Activated naive CD8-positive, alpha-beta T cell treated with anti-CD3 and anti-CD28 coated beads for 36 hours (primary cell): ENCODE measurements at places on chromosomes 12 and 14. TPM values are rescaled to one million over a fixed set of nuclear protein-coding genes. Genes with fewer than 3 reads are reported as not detected.
A peak's percentile ranks its signal among the peaks of the same experiment; 100 is the strongest.

The HPD gene
- not detected for total RNA-seq

The PAH gene
- not detected for total RNA-seq

The CACNB3 gene
- 4.4 TPM for total RNA-seq

The RIMKLB gene
- 8.1 TPM for total RNA-seq

The RNFT2 gene
- total RNA-seq = 16.9 TPM

The TMBIM6 gene
- total RNA-seq = 410 TPM

DNA sequence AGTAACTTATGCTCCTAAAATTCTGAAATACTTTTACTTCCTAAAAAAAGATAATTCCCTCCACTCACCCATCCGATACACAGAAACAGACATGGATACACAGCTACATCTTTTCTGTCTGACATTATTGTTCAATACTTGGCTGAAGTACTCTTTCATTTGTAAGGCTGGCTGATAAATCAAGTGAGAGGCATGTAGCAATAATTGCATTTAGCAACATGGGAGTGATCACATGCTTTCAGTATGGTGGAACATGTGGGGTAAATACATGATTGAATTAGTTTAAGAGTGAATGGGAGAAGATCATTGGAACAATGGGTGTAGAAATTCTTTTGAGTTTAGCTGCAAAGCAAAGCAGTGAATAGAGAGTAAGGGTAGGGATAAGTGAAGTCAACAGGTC, 25.6 kb downstream of the PTPRQ start:
- no peak for DNase-seq

GRCh38 chr12:67982164-67982563, 7.1 kb upstream of the IFNG-AS1 start:
- DNase-seq = no peak

- DNase-seq = no peak
Measured at GRCh38 chr12:19154686-19155085, 25.2 kb downstream of the PLEKHA5 start.

DNA sequence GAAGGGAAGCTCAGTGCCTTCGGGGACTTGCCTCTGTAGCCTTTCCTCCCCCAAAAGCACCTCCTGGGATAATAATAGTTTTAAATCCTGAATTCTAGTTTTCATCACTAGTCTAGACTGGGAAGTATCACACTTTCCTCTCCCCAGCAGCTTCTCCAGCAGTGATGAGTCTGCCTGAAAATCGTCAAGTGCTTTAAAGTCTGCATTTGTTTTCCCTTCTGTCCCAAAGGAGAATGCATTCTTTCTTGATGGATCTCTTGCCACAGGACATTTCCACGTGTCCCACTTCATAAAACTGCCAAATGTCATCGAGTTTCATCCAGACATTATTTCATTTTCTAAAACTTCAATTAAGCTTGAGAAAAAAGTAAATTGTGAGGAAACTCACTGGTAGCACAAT, 15.0 kb downstream of the CSRP2 start:
- DNase-seq = no peak

GRCh38 chr12:106281056-106281782, 21.3 kb upstream of the TCP11L2 start:
- DNase-seq = no peak

- no peak for DNase-seq
Measured at GRCh38 chr12:16225692-16226091, 51.8 kb downstream of the SLC15A5 start.

DNA sequence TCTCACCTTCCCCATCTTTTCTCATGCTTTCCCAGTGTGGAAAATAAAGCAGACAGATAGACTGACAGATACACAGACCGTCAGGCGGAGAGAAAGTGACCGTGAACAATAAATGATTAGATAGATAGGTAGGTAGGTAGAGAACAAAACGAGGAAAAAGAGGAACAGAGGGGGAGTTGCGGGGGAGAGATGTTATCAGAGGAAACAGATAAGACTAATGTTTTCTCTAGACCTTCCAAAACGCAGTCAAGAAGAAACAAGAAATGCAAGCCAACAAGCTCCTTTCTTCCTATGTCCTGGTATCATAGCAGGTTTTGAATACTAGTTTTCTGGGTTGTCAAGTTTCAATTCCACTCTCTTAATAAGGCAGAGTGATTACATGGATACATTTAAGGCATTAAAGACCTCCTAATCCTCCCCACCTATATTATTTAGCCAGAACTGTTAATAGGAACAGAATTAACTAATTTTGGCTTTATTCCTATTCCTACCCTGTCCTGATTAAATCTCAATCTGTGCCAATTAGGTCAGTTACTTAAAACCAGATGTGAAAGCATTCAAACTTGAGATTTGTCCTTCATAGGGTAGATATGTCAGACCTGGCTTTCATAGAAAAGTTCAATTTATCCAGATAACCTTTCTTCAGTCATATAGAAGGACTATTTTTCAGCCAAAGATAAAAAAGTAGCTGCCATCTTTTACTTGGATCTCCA, 89.0 kb upstream of the PTPRR start:
- no peak for DNase-seq

GRCh38 chr14:101174980-101175606, 271.6 kb upstream of the RTL1 start:
- DNase-seq = no peak

- DNase-seq = no peak
Measured at GRCh38 chr14:56217380-56218045, 99.3 kb downstream of the PELI2 start.

GRCh38 chr14:24894583-24895242, 155.2 kb downstream of the STXBP6 start:
- no peak for DNase-seq

DNA sequence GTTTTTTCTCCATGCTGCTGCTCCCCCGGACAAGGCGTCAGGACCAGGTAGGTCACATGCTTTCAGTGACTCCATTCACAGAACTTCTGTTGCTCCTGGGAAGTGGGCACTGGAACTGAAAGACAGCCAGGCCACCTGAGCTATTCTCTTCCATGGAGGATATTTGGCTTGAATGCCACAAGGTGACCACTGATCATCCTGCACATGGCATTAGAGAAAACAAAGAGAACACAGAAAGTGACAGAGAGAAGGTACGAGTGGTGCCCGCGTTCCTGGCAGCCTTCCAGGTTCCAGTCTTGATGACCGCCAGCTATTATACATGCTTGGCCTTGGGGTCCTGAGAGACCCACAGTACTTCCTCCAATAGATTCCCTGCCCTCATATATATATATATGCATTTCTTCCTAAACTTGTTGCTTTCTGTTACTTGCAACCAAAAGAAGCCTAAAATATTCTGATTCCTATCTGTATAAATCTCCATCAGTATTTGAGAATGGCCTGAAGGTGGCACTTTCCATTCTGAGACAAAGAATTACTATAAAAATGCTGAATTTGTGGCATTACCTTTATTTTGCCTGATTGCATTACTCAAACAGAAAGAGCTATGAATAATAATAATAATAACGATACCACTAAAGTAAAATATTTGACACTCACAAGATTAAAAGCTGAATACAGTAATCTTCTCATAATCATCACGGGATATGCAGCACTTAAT, 174.9 kb downstream of the FOXN3 start:
- DNase-seq = no peak

DNA sequence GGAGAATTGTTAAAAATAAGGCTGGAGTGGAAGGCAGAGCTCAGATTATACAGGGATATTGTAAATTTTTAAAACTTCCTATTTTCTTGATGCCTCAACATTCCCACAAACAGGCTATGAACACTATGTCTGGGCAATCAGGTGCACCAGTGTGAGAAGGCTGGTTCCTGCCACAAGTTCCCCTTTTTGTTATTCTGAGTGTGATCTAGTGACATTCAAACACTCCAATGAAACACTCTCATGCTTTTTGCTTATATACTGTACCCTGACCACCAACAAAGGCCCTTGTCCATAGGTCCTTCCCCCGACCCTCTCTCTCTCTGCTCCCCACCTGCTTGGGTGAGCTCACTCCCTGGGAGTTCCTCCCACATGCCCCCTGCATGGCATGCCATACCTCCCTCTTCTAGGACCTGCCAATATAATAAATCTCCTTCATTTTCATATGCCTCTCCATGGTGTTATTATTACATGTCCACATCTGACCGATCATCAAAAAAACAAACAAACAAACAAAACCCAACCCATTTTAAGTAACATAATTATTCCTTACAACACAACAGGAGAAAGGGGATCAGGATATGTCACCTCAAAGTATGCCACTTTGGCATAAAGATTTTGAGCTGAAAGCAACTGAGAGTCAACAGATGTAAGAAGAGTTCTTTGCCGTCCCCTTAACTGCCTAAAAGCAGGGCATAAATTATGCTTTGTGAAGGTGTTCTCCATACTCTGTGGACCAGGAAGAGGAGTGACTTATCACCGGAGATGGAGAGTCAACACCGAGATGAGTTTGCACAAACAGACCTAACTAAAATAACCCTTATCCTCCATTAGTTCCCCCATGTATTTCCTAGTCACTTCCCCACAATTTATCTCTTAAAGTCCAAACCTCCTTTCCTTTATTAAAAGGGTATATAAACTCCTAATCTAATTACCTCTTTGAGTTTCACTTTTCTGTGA, 42.5 kb upstream of the CATSPERB start:
- DNase-seq = no peak

- no peak for DNase-seq
Measured at GRCh38 chr14:93274055-93274806, 58.6 kb downstream of the BTBD7 start.

DNA sequence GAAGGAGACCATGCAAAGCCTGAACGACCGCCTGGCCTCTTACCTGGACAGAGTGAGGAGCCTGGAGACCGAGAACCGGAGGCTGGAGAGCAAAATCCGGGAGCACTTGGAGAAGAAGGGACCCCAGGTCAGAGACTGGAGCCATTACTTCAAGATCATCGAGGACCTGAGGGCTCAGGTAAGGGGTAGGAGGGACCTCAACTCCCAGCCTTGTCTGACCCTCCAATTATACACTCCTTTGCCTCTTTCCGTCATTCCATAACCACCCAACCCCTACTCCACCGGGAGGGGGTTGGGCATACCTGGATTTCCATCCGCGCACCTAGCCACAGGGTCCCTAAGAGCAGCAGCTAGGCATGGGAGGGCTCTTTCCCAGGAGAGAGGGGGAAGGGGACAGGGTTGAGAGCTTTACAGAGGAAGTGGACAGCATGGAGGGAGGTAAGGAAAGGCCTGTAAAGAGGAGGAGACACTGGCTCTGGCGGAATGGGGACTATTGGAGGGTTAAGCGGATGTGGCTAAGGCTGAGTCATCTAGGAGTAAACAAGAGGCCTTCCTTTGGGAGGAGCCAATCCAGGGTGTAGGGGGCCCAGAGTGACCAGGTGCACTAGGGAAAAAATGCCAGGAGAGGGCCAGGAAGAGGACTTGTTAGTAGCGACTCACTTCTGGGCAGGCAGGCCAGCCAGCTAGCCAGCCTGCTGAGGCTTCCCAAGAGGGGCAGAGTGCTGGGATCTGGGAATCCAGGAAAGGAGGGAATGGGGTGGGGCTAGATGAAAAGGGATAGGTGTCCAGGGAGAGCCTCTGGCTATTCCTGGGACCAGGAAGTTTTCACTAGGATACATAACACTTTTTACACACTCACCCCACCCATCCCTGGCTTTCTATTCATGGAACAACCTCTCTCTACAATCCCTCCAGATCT, 754 bp downstream of the KRT18 start:
- no peak for DNase-seq

DNA sequence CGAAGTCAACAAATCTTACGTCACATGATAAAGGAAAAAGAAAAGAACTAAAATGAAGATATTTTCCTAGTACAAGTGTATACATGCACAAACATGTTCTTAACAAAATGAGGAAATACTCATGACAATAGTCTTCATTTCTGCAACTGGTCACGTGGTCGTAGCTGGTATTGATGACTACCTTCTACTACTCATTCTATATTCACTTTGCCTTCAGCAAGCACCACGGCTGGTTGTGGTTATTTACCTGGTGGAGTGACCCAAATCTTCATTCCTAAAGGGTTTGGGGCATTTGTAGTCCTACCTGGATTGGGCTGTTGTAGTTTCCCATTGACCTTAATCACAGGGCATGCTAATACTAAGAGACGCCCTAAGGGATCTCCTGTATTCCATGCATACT, 51.2 kb downstream of the FIGNL2 start:
- no peak for DNase-seq

DNA sequence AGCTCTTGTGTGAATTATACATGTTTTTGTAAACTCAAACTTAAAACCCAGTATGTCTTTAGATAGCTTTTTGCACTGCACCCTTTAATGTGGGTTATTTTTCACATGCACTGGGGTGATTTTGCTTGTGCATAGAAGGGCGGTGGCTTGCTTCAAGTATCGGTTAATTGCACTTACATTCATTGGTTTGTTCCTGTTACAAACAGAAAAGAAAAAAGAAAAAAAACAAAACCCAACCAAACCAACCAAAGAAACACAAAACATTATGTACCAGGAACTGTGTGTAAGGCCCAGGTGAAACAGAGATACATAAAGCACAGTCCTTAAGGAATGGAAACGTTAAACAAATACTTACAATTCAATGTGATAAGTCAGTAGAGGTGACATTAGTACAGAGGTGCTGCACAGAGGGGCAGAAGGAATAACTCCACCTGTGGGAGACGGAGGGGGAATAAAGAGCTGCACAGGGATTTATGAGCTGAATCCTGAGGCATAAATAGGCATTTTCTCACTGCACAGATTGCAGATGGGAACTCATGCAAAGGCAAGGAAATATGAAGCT, 151.4 kb downstream of the KTN1 start:
- DNase-seq = no peak

- peak; percentile 11 for DNase-seq
Measured at GRCh38 chr14:41606532-41607303, at the start of gene LRFN5. Gene LRFN5, plus strand, starts transcription at chr14:41606876.

DNA sequence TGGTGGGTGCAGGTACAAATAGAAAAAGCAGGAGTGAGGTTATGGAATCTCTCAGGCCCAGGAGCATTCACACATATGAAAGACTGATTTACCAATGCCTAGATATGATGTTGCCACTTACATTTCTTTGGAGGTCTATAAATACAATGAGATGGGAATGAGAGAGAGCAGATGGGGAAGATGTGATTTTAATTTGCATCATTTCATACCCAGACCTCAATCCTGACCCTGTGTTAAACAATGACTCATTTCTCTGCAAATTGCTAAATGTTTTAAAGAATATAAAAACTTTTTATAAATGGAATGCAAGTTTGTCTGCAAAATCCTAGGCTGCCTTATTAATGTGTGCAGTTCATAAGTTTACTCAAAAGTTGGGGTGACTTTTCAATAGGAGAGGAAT, 38.6 kb upstream of the GNG2 start:
- DNase-seq = no peak

DNA sequence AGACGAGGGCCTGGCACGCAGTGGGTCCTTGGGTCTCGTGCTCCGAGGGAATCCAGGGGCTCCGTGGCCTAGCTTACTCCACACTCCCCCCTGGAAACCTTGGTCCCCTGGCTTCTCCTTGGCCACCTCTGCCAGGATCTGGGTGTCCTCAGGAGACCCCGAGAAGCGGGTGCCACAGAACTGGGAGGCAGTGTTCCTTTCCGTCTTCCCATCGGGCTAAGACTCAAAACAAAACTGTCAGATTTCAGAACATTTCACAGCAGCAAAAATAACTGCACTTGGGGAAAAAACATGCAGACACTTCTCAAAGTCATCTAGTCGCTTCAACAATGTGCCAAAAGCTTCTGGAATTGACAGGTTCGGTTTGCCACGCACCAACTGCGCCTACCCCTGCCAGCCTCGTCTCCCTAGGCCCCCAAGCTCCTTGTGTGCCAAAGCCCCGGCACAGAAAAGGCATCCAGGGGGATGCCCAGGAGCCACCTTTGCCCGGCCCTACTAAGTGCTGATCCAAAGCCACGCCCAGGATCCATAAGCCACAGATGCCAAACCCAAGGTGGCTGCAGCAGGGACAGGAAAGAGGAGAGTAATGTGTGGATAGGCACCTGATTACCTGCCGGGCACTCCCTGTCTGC, 58.4 kb upstream of the DIO3 start:
- no peak for DNase-seq
